ENCODE measurements at places on chromosomes 7 and 10. TPM values are rescaled to one million over a fixed set of nuclear protein-coding genes. Genes with fewer than 3 reads are reported as not detected.

The UTF1 gene
- total RNA-seq: not detected

The RGR gene
- 3.3 TPM for total RNA-seq

The AGK gene
- total RNA-seq: 17.3 TPM

The RELN gene
- total RNA-seq: 7.1 TPM

The IFIT1 gene
- 9.5 TPM for total RNA-seq

The ANKIB1 gene
- 30.6 TPM for total RNA-seq

The LFNG gene
- total RNA-seq: 25.9 TPM

The FAM25A gene
- total RNA-seq: not detected

The ARMC10 gene
- 44.0 TPM for total RNA-seq

The PPP1R17 gene
- total RNA-seq: not detected

The CDK1 gene
- total RNA-seq: 1.9 TPM

The FXYD4 gene
- not detected for total RNA-seq

The TLX1 gene
- not detected for total RNA-seq

The LDB3 gene
- 0.56 TPM for total RNA-seq

The ANLN gene
- total RNA-seq: 2.8 TPM

The MYL7 gene
- not detected for total RNA-seq

The PLXNA4 gene
- 46.7 TPM for total RNA-seq

Measured in omental fat pad (tissue), 4 donors.